ENCODE measurements at places on chromosomes 5 and 9. TPM values are rescaled to one million over a fixed set of nuclear protein-coding genes. Genes with fewer than 3 reads are reported as not detected.

PCAT7 gene
- not detected for total RNA-seq

PLPP7 gene
- total RNA-seq = 5.6 TPM

PDZD2 gene
- 4.5 TPM for total RNA-seq

ADAMTSL2 gene
- not detected for total RNA-seq

All from mammary microvascular endothelial cell (primary cell).